ENCODE measurements at places on chromosomes 16 and 17.
A peak's percentile ranks its signal among the peaks of the same experiment; 100 is the strongest.

DNA sequence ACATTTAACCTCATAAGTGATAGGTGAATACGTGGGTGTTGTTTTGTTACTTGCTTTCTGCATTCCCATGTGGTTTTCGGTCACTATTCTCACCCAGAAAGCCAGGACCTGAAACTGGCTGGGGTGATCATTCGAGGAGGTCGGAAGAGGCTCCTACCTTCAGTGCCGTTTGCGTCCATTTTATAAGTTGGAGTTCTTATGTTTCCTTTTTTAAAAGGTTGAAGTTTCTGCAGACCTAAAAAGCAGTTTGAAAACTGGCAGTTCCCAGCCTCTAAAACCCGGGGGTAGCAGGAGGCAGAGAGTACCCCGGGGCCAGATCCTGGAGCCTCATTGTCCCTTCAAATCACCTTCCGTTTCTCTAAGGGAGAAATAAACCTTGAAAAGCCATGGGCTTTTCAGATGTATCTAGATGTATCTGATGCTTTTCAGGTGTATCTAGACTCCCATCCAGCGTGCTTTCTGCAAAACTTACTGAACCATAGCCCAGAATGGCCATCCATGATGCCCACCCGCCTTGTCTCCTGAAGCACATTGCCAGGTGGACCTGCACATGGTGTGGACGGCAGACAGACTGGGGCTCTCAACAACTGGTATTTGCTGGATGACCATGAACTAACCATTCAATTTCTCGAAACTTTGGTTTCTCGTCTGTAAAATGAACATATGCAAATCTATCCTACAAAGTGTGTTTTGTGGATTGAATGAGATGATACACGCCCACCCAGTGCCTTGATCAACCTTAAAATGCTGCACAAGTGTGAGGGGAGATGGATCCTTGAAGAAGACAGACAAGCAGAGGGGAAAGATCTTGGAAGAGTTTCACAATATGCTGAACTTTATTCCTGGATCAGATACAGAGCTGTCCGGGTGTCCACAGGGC lies 1.3 kb downstream of the NLRC5 start:
- no peak for DNase-seq

DNA sequence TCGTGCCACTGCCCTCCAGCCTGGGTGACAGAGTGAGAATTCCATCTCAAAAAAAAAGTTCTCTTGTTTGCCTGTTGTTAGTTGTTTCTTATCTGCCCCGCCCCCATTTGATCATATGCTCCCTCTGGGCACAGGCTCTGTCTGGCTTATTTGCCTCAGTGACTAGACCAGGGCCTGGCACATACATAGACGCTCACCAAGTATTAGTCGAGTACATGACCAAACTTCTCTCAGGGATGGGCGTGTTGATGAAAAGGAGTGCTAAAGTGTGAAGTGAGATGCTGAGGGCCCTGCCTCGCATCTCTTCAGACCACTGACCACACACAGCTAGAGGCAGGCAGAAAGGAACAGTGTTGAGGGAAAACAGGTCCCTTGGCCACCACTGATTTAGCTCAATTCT lies 3.3 kb upstream of the HELZ start:
- no peak for DNase-seq

- DNase-seq, result no peak
These were observed 72.8 kb downstream of the SCNN1B start for GRCh38 chr16:23374721-23375510.

DNA sequence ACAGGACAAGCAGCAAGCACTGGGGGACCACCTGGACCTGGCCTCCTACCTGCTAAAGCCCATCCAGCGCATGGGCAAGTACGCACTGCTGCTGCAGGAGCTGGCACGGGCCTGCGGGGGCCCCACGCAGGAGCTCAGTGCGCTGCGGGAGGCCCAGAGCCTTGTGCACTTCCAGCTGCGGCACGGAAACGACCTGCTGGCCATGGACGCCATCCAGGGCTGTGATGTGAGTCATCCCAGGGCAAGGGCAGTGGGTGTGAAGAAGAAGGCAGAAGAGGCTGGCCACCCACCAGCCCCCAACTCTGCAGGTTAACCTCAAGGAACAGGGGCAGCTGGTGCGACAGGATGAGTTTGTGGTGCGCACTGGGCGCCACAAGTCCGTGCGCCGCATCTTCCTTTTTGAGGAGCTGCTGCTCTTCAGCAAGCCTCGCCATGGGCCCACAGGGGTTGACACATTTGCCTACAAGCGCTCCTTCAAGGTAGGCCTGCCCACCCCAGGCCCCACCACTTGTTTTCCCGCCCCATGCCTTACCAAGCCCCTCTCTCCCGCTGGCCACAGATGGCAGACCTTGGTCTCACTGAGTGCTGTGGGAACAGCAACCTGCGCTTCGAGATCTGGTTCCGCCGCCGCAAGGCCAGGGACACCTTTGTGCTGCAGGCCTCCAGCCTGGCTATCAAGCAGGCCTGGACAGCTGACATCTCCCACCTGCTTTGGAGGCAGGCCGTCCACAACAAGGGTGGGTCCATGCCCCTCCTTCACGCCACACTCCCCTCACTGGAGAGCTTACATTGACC lies 7.3 kb downstream of the PLEKHG4 start:
- DNase-seq, result no peak

DNA sequence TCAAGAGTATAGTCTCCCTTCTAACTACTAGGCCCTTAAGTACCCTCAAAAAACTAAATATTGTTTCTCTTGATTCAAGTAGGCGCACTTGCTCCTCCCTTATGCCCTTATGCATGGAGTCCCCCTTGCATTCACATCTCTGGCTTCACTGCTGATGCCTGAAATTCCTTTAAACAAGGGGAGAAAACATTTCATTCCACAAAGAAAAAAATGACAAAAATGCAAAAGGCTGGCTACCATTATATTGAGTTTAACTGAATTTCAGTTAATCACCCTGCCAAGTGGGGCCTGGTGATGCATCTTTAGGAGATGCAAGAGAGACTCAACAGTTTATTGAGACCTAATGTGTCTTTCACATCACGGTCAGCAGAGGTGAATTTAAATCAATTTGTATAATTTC lies 35.6 kb downstream of the CRLF3 start:
- DNase-seq, result peak; percentile 31

DNA sequence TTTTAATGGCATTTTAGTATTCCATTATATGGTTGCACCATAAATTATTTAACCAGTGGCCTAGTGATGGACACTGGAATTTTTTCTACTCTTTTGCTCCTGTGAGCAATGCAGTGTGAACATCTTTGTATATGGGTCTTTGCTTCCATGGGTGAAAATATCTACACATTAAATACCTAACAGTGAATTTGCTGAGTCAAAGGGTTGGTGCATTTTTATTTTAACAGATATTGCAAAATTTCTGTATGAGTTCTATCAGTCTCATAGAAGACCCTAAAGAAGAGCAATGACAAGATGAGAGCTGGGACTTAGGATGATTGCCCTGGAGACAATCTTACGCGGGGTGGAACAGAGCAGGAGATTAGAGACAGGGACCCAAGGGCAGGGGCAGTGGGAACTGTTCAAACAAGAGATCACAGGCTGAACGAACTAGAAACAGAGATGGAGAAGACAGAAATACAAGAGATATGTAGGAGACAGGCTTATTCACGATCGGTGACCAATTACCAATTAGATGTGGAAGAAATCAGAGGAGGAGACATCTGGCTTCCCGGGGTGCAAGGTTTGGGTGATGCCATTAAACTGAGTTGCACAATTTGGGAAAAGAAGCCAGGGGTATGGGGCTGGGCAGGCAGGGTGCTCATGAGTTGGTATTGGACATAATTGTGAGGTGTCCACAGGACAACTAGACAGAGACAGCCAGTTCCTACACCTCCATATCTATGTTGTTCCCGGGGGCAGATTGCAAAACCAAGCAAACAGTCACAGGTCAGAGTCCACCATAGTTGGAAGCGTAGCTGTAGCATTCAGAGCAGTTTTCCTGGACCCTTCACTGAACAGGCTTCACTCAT lies 39.9 kb upstream of the LONP2 start:
- DNase-seq, result no peak

GRCh38 chr17:57207396-57207795 lies 48.9 kb upstream of the MSI2 start:
- no peak for DNase-seq

GRCh38 chr16:53925107-53925410 lies 221.1 kb downstream of the FTO start:
- no peak for DNase-seq
